ENCODE measurements at places on chromosomes 11 and 22. TPM values are rescaled to one million over a fixed set of nuclear protein-coding genes. Genes with fewer than 3 reads are reported as not detected.

GRCh38 chr22:36144886-36145541, 15.5 kb downstream of the APOL3 start:
- H3K4me3 ChIP-seq = no peak overlapping the region
- peaks cover 69% of the 10 kb centered on the region for H3K36me3 ChIP-seq
- H3K27me3 ChIP-seq = no peaks in the 10 kb centered on the region
- DNase-seq = peak; percentile 26
- peaks cover 7% of the 10 kb centered on the region for H3K4me1 ChIP-seq

DNA sequence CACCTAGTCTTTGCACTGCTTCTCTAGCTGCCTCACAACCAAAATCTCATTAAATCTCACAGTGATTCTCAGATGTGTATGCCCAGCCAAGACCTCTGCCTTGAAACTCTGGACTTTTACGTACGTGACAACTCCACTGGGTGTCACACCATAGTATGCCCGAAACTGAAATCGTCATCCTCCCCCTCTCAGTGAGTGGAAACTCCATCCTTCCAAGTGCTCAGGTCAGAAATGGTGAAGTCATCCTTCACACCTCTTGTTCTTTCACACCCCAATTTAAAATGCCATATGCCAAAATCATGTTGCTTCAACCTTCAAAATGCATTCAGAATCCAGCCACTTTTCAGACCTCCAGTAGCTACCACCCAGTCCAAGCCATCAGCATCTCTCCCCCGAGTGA, 42.5 kb downstream of the SFI1 start:
- DNase-seq = no peak
- peaks cover 15% of the 10 kb centered on the region for H3K36me3 ChIP-seq
- no peak overlapping the region for H3K27ac ChIP-seq
- H3K4me1 ChIP-seq = peaks cover 4% of the 10 kb centered on the region
- no peak overlapping the region for H3K4me3 ChIP-seq

DNA sequence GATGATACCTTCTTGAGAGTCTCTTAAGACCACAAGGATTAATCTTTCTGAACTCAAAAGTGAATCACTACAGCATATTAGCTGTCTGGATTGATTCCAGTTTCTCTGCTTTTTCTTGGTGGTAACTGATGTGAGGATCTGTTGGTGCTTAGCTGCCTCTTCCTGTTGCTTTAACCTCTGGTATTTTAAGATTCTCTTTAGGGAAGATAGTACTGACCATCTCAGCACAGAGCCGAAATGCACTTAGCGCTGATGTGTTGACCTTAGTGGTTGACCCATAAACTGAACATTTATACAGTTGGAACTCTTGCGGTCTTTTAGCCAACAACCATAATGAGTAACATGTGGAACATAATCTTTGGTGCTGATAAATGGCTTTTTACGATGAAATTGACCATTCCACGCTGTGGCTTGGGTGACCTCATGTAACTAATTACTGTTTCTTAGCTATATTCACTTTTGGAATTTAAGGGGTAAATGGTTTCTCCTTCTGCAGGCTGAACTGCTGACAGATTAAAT, 33.7 kb downstream of the APLP2 start:
- H3K36me3 ChIP-seq = no peaks in the 10 kb centered on the region
- no peaks in the 10 kb centered on the region for H3K4me1 ChIP-seq
- no peak for DNase-seq
- H3K27me3 ChIP-seq = no peaks in the 10 kb centered on the region
- H3K4me3 ChIP-seq = no peak overlapping the region
- no peak overlapping the region for H3K27ac ChIP-seq

DNA sequence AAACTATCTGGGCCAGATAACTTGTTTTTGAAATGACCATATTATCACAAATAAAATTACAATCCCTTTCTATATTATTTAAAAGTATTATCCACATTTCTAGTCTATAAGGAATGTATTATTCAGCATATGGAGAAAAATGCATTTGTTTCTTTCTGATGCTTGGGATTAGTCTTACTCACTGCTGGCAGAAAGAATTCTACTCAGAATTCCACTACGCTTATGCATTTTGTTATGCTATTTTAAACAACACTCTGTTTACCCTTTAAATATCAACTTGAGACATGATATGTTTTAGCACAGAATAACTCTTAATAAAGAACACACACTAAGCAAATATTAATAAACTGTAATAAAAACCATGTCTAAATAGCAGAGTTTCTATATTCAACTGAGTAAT, 77.6 kb upstream of the ANO3 start:
- H3K36me3 ChIP-seq = no peaks in the 10 kb centered on the region
- no peaks in the 10 kb centered on the region for H3K27me3 ChIP-seq
- H3K27ac ChIP-seq = no peak overlapping the region
- no peak overlapping the region for H3K4me3 ChIP-seq

DNA sequence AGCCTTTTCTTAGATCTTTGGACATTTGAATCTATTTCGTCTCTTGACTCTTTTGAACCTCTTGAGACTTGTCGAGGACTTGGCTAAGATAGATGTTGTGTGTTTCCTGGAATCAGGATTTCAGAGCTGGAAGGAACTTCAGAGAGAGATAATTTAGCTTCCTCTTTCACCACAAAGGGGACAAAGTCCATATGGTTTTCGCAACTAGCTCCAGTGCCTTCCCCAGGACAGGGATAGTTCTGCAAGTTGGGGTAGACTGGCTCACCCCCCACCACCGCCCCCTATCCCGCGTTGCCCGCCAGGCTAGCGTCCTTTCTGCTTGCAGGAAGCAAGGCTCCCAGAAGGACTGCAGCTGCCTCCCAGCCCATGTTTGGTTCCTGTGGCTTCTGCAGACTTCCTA, 75.7 kb upstream of the MYO18B start:
- no peak overlapping the region for H3K4me3 ChIP-seq
- no peaks in the 10 kb centered on the region for H3K27me3 ChIP-seq
- H3K27ac ChIP-seq = no peak overlapping the region
- no peaks in the 10 kb centered on the region for H3K4me1 ChIP-seq
- DNase-seq = no peak

DNA sequence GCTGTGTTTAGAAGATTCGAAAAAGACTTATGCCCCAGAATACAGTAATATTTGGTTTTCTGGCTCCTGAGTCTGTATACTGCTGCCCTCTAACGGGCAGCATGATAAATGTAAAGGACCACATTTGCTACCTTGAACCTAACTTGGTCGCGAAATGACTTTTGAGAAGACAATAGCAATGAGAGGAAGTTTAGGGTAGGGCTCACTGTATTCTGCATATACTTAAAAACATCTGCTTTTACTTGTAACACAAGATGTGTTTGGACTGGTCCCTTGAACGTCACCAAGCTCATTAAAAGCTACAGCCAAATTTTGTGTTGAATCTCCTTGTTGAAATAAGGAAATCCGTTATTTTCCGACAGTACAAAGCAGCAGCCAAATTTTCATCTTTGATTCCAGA, 309.1 kb downstream of the SWAP70 start:
- H3K4me1 ChIP-seq = no peaks in the 10 kb centered on the region
- DNase-seq = no peak
- no peak overlapping the region for H3K4me3 ChIP-seq
- H3K27me3 ChIP-seq = no peaks in the 10 kb centered on the region

Gene CSRP3
- total RNA-seq = not detected

Gene DGAT2
- total RNA-seq = 5.5 TPM

All from CD8-positive, alpha-beta memory T cell (primary cell).